ENCODE measurements at places on chromosomes 12 and 14.

DNA sequence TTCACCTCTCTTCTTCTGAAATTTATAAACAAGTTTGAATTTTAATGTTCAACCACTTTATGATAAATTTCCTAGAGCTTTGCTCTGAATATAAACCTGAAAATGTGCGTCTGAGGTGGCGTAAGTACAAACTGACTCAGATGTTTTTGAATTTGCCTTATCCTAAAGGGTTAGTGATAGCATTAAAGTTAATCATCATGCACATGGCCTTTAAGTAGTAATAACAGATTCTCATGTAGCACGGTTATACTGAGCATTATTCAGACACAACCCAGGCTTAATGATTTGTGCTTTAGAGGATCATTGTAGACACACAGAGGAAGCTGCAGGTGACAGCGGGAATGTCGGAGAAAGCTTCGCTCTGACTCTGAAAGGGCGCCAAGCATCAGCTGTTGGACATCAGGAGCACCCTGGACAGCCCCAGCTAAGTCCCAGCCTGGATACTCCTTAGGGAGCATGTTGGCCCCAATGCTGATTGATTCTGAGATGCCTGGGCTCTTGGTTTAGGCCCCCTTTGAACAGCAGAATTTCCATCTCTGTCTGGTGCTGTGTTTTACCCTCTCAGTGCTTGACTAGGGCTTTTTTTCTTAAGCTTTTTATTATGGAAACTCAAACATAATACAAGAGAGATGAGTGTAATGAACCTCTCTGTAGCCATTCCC lies 91.1 kb downstream of the PLXNC1 start:
- DNase-seq = no peak

- DNase-seq = no peak
These were observed 244.7 kb downstream of the MSRB3 start for GRCh38 chr12:65522956-65523860.

- DNase-seq = no peak
These were observed 265.7 kb downstream of the BCL11B start for GRCh38 chr14:99006276-99006675.

- DNase-seq = no peak
These were observed 23.8 kb upstream of the DGLUCY start for GRCh38 chr14:91089958-91090535.

DNA sequence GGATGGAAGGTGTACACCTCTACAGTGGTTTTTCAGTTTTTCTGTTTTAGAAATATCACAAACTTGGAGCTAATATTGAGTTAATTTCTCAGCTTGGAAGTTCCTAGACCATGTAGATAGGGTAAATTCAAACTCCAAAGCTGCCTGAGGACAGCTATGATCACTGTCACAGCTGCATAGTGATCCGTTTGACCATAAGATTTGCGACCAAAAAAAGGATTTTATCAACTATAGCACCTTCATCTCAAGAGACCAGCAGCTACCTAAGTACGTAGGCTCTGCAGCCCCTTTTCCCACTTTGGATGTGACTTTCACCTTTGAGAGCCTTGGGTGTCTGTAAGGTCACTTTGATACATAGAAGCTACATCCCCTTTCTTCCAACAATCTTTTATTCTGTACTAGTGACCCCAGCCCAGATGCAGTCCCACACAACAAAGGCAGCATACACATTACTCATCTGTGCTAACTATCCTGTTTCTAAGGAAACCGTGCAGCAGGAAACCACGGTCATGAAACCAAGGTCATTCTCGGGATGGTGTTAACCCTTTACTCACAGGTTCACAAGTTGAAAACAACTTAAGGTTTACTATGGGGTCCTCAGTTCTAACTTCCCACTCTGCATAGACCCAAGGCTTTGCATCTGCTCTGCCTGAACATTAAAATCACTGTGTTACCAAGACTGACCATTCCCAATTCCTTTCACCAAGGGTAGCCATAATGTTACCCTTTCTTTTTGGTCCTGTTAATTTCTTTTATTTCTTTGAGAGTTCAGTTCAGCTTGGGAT lies 75.4 kb downstream of the IFT81 start:
- no peak for DNase-seq

Measured in foreskin keratinocyte (primary cell).